RKO (cell line): ENCODE measurements at places on chromosomes 2 and 18.

DNA sequence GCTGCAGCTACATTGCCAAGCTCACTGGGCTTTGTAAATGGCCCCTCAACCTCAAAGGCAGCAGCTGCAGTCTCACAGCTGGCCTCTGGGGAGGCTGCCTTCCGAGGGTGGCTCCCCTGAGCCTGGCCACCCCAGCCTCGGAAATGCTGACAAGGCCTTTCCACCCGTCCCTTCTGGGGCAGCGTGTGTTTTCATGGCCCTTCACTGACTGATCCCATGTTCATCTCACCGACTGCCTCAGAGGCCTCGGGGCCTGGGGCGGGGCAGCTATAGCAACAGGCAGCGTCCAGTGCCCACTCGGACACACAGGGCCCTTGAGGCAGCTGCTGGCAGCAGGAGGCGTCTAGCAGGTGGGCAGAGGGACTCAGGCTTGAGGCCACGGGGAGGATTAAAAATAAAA lies 149.7 kb downstream of the GLI2 start:
- DNase-seq, result no peak

GRCh38 chr18:37661061-37661460 lies 95.5 kb upstream of the CELF4 start:
- no peak for DNase-seq

DNA sequence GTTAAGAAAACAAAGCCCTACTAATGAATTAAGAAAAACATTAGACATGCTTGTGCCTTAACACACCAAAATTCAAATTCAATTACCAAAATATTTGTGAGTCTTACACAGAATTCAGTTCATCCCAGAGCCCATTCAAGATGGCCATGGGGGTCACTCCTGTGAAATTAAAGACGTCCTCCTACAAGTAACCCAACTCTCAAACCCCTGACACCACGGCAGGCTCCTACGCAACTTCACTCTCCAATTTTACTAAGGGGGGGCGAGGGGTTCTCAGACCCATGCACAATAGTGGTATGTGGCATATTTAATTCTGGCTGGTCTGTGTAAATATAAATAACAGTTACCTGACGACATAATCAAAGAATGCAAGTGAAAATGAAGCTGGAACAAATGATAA lies 5.0 kb downstream of the ZNF516 start:
- no peak for DNase-seq

GRCh38 chr2:58562276-58562675 lies 321.2 kb upstream of the FANCL start:
- DNase-seq, result no peak

- no peak for DNase-seq
Measured at GRCh38 chr2:186702501-186702900, 8.6 kb downstream of the FAM171B start.

- DNase-seq, result no peak
Measured at GRCh38 chr2:6685447-6685846, 180.3 kb downstream of the CMPK2 start.
